HCT116 (cell line): ENCODE measurements at places on chromosomes 1 and 21. TPM values are rescaled to one million over a fixed set of nuclear protein-coding genes. Genes with fewer than 3 reads are reported as not detected.

NBPF10 gene
- total RNA-seq: 1.7 TPM

SPRR2A gene
- total RNA-seq: not detected

PINK1 gene
- total RNA-seq: 29.4 TPM

GPN2 gene
- 37.2 TPM for total RNA-seq

RAP1GAP gene
- total RNA-seq: 13.4 TPM

DDX20 gene
- 14.9 TPM for total RNA-seq
